Upper lobe of right lung (tissue), 1 donor: ENCODE measurements at places on chromosomes 11 and 22.

- no peak overlapping the region for H3K27ac ChIP-seq
- no peak overlapping the region for H3K4me3 ChIP-seq
- DNase-seq: no peak
- no peaks in the 10 kb centered on the region for H3K4me1 ChIP-seq
- H3K27me3 ChIP-seq: no peaks in the 10 kb centered on the region
These were observed 62.9 kb upstream of the LRRC4C start for GRCh38 chr11:41522391-41522790.

GRCh38 chr11:128553662-128554362 lies 33.5 kb downstream of the ETS1 start:
- no peak for DNase-seq
- no peaks in the 10 kb centered on the region for H3K36me3 ChIP-seq
- H3K27me3 ChIP-seq: no peaks in the 10 kb centered on the region
- H3K4me3 ChIP-seq: no peak overlapping the region
- H3K4me1 ChIP-seq: peaks cover 32% of the 10 kb centered on the region

DNA sequence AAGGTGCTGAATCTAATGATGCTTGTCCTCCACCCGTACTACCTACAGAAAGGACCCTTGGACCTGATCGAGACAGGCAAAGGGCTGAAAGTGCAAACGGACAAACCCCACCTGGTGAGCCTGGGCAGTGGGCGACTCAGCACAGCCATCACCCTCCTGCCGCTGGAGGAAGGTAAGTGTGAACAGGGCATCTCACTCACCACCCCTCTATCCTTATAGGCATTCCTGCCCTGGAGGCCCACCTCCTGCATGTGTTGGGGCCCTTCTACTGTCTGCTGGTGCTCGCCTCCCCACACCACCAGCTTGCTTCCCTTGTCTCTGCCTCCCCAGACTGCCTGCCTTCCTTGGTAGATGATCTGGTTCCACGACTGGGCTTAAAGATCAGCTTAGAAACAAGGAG lies 7.1 kb downstream of the PHLDB1 start:
- H3K27ac ChIP-seq: no peak overlapping the region
- DNase-seq: peak; percentile 53
- peaks cover 18% of the 10 kb centered on the region for H3K36me3 ChIP-seq
- peaks cover 44% of the 10 kb centered on the region for H3K4me1 ChIP-seq
- H3K4me3 ChIP-seq: no peak overlapping the region

GRCh38 chr22:37678372-37678771 lies 2.9 kb downstream of the LGALS1 start:
- H3K36me3 ChIP-seq: no peaks in the 10 kb centered on the region
- DNase-seq: no peak
- no peak overlapping the region for H3K4me3 ChIP-seq
- peaks cover 46% of the 10 kb centered on the region for H3K4me1 ChIP-seq
- H3K27me3 ChIP-seq: no peaks in the 10 kb centered on the region

DNA sequence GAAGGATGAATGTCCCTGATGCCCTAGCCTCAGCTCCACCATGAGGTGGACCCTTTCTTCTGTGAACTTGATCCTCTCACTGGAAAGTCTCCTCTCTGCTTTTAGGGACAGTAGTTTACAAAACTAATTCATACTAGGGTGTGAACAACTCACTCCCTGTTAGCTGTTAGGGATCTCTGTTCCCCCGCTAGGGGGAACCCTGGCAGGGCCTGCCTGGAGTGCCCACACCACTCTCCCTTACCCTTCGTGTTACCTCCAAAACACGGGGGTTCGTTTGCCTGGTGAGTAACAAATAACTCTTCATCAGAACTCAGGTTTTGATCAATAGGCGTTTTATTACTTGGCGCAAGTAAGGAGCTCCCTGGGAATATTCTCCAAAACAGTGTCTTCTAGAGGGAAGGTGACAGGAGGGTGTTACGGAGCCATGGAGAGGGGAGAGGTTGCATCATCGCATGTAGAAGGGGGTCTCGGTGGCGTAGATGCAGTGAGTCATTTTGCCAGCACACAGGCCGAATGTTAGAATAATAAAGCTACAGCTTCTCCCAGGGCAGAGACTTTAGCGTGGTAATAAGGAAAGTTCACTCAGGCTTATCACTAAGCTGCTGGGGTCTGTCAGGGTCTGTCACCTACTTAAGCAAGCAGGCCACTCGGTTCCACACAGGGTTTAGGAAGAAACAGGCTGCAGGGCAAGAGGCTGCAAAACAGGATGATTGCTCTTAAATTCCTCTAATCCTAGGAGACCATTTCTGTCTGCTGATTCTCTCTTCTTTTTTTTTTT lies 45.8 kb downstream of the C11orf96 start:
- H3K27ac ChIP-seq: peak overlapping the region; percentile 76
- no peak overlapping the region for H3K4me3 ChIP-seq
- no peak for DNase-seq
- no peaks in the 10 kb centered on the region for H3K27me3 ChIP-seq
- peaks cover 68% of the 10 kb centered on the region for H3K4me1 ChIP-seq
- H3K36me3 ChIP-seq: no peaks in the 10 kb centered on the region

GRCh38 chr11:10139143-10139542 lies 154.9 kb downstream of the SBF2 start:
- H3K27ac ChIP-seq: no peak overlapping the region
- H3K4me1 ChIP-seq: no peaks in the 10 kb centered on the region
- no peak overlapping the region for H3K4me3 ChIP-seq
- DNase-seq: no peak
- no peaks in the 10 kb centered on the region for H3K36me3 ChIP-seq

GRCh38 chr11:65598258-65598699 lies 2.7 kb upstream of the KCNK7 start:
- no peaks in the 10 kb centered on the region for H3K27me3 ChIP-seq
- DNase-seq: no peak
- peaks cover 48% of the 10 kb centered on the region for H3K36me3 ChIP-seq
- no peak overlapping the region for H3K4me3 ChIP-seq
- H3K27ac ChIP-seq: no peak overlapping the region
- H3K4me1 ChIP-seq: no peaks in the 10 kb centered on the region

- no peaks in the 10 kb centered on the region for H3K36me3 ChIP-seq
- H3K4me1 ChIP-seq: no peaks in the 10 kb centered on the region
- no peak for DNase-seq
- H3K27me3 ChIP-seq: no peaks in the 10 kb centered on the region
These were observed 3.9 kb downstream of the SCGB2A2 start for GRCh38 chr11:62273789-62274275.

GRCh38 chr11:125935618-125936199 lies 10.1 kb upstream of the VSIG10L2 start:
- H3K4me1 ChIP-seq: no peaks in the 10 kb centered on the region
- no peaks in the 10 kb centered on the region for H3K36me3 ChIP-seq
- no peaks in the 10 kb centered on the region for H3K27me3 ChIP-seq
- DNase-seq: peak; percentile 41
- H3K27ac ChIP-seq: no peak overlapping the region

DNA sequence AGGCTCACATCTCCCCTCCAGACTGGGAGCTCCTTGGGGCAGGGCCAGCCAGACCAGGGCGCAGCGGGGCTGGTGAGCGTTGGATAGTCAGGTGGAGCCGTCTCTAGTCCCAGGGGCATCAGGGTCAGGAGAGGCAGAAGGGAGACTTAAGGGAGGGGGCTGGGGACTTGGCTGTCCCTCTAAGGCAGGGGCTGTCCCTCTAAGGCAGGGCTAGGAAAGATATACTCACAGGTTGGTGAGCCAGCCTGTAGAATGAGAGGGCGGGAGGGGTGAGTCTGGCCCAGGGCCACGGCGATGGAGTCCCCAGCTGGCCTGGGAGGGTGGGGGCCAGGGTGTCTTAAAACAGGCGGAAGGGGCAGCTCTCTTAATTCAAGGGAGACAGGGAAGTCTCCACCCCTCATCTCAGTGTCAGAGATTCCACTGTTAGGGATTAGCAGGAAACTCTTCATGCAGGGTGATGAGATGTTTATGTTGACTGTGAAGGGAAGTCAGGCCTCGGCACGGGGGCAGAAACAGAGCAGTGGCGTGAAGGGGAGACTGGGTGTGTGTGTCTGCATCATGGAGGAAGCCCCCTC lies 11.3 kb downstream of the P2RY2 start:
- H3K4me3 ChIP-seq: no peak overlapping the region
- H3K27ac ChIP-seq: no peak overlapping the region
- peak; percentile 47 for DNase-seq

DNA sequence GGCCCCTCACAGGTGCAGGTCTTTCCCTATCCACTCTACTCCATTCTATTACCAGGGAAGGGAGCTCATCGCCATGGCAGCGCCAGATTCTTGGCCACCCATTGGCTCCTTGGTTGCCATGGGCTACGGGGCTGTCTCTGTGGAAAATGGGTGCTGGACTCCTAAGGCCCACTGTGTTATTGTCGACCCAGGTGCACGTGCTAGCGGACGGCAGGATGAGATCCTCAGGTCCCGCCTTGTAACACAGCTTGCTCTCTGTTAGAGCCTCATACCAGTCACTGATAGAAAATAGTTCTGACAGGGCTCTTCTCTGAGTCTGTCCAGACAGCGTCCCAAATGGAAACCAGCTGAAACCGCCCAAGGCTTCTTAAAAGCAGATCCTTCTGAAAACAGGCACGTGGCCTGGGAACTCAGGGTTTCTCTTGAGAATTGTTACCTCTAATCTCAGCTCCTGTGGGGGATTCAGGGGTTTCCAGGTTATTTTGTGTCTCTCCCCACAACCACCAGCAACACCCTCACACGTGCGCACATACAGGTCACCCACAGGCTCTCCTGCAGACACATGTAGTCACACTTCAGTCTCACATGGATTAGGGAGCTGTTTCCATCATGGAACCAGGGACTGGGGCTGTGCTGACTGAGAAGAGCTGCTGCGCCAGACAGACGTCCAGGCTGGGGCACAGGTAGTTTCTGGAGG lies 1.5 kb downstream of the TUB start:
- no peak overlapping the region for H3K27ac ChIP-seq
- no peak overlapping the region for H3K4me3 ChIP-seq
- peaks cover 10% of the 10 kb centered on the region for H3K27me3 ChIP-seq
- DNase-seq: peak; percentile 19
